Iris pigment epithelial cell (primary cell): ENCODE measurements at places on chromosomes 12 and 14.

- no peak for DNase-seq
These were observed 577 bp downstream of the DTX3 start for GRCh38 chr12:57604992-57605810.

DNA sequence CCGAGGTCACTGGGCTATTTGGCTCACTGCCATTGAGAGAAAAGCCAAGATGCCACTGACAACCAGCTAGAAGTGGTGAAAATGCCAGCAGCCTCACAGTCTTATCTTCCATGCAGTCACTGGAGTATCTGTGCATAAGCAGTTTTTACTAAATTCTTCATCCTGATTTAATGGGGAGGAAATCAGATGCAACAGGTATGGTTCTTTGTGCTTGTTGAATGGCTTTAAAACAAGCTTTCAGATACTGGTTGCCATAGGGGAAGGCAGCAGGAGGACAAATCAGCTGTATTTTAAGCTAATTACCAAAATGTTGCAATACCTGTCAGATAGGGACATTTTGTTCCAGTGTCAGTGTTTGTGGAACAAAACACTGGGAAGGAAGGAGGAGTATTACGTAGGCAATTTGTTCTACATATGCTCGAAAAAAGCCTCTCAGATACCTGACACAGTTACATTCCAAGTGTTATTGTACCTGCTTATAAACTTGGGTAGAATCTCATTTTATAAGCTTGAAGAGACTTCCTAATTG, 54.1 kb upstream of the ARHGAP5 start:
- peak; percentile 61 for DNase-seq

- peak; percentile 100 for DNase-seq
These were observed 258.6 kb downstream of the MSRB3 start for GRCh38 chr12:65536876-65537681.

DNA sequence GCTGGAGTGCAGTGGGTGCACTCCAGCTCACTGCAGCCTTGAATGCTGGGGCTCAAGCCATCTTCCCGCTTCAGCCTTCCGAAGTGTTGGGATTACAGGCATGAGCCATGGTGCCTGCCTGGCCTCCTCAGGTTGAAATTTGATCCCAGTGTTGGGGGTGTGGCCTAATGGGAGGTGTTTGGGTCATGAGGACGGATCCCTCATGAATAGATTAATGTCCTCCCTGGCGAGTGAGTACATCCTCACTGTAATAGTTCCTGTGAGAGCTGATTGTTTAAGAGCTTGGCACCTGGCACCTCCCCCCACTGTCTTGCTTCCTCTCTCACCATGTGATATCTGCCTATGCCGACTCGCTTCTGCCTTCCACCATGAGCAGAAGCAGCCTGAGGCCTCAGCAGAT, 84.7 kb downstream of the TSPAN9 start:
- no peak for DNase-seq

DNA sequence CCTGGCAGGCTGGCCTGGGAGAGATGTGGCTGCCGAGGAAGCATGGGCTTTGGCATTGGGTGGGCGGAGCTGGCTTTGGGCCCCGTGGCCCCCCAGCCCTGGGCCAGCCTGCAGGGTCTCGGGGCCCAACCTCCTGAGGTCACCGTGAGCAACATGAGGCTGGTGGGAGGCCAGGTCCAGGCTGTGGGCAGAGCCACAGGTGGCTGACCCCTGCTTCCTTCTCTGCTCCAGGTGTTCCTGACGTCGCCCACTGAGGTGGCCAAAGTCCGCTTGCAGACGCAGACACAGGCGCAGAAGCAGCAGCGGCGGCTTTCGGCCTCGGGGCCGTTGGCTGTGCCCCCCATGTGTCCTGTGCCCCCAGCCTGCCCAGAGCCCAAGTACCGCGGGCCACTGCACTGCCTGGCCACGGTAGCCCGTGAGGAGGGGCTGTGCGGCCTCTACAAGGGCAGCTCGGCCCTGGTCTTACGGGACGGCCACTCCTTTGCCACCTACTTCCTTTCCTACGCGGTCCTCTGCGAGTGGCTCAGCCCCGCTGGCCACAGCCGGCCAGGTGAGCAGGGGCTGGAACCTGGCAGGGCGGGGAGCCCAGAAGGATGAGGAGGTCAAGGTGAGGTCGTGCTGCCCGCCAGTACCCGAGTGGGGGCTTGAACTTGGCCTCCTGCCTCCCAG, 5.5 kb downstream of the SLC25A47 start:
- no peak for DNase-seq

DNA sequence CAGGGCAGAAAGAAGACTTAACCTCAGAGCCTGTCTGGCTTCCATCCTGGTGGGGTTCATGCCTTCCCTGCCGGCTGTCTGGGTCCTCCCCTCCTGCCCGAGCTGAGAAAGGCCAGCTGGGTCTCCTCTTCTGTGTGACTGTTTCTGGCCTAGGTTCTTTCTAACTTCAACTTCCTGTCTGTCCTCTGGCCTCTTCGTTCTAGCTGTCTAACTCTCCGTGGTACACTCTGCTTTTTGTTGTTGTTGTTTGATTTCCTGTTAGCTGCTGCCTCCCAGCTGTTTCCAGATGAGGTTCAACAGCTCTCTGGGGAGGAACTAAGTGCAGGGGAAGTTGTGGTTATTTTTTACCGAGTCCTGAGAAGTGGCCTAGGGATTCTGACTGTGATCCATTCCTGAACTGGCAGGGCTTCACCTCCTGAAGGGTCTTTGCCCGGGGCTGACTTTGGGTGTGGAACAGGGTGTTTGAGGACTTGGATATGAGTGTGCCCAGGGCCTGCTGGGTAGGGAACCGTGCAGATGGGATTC, 3.2 kb downstream of the MLXIP start:
- peak; percentile 54 for DNase-seq
